ENCODE measurements at places on chromosomes 11 and 22.
A peak's percentile ranks its signal among the peaks of the same experiment; 100 is the strongest.

DNA sequence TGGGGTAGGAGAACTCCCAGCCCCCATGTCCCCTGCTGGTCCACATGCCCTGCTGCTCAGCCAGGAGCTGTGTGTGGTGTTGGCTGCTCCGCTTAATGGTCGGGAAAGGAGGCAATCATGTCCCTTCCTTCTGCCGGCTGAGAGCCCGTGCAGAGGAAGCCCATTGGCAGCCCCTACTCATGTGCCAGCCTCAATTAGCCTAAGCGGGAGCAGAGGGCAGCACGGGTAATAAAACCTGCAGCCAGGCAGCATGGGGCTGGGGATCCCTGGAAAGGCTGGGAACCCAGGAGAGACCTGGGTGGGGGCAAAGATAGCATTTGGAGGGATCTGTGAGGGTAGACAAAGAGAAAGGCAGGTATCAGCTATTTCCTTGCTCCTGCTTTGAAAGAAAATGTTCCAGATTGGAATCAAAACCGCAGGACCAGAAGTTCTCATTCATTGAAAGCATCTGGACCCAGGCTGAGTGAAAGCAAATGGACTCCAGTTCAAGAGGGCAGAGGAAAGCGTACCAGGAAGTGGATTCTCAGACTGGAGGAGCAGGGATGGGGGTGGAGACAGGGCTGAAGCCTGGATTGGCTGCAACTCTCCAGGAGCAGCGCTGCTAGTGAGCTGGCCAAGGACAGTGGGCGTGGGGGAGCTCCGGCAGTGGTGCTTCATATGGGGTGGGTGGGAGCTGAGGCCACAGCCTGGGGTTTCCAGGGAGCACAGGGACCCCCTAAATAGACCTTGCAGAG is 103.4 kb upstream of the NECTIN1 start:
- DNase-seq = peak; percentile 7

DNA sequence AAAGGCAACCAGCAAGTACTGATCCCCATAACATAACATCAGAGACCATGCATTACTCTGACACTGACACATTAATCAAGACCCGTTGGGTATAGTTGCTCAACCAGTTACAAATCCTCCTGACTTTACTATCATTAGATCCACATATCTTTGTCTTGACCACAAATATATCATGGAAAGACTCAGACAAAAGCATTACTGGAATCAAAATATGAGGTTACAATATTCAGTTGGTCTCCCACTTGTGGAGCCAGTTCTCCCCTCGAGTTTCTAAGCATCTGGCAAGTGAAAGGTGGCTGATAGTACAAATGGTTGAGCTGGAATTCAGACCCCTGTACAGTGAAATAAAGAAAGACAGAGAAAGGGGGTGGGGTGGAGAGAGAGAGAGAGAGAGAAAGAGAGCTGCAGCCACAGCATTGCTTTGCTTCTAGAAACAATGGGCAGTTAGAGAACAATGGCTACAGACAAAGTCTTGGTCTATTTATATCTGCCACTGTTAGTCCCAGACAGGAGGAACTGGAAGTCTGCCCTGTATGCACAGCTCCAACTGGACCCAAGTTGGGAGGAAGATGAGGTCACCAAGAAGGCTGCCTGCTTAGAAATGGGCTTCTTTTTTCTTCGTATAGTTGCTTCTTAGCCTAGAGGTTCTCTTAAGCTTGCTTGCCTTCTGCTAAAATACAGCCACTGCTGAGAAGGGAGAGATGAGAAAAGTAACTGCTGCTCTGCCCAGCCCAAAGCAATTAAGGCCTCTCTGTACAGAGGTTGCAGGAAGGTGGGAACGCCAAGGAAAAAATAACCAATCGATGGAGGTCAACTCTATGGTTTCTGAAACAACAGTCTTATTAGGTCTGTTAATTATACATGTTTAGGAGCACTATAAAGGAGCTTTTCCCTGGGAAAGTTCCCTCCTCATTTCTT is 85.5 kb downstream of the ETS1 start:
- DNase-seq = peak; percentile 97

GRCh38 chr11:21810650-21811049 is 382.2 kb upstream of the ANO5 start:
- DNase-seq = no peak

DNA sequence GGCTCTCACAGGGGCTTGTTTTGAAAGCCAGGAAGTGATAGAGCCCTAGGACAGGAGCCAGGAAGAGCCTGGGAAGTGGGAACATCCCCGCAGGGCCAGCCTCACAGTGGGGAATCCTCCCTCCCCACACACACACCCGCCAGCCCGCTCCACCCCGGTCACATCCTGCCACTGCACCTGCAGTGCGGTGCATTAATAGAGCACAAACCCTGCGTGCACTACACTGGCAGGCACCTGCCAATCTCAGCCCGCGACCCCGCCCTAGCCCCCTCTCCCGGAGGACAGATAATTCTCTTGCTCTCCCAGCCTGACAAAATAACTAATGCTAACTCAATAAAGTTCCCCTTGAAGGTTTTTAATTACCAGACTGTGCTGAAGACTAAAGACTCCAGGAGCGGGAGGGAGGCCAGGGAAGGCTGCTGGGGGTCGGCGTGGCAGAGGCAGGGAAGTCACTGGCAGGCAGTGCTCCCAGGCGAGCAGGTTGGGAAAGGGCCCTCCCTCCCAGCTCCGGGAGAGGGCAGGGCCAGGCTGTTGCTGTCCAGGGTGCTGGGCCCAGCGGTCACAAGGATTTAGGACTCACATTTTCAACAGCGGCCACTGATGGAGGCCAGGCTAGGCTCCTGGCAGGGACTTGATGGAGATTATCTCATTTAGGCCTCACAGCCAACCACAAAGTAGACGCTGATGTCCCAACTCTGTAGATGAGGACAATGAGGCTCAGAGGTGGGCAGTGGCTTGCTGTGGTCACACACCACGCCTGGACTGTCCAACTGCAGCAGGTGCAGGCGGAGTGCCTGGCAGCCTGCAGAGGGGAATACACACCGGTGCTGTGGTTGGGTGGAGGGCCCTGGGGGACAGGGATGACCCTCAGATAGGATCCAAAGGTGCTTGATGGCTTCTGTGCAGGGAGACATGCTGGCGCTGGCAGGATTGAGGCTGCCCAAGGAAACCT is 23.9 kb upstream of the TCF20 start:
- peak; percentile 48 for DNase-seq

GRCh38 chr11:134565343-134565891 is 153.4 kb upstream of the B3GAT1 start:
- no peak for DNase-seq

DNA sequence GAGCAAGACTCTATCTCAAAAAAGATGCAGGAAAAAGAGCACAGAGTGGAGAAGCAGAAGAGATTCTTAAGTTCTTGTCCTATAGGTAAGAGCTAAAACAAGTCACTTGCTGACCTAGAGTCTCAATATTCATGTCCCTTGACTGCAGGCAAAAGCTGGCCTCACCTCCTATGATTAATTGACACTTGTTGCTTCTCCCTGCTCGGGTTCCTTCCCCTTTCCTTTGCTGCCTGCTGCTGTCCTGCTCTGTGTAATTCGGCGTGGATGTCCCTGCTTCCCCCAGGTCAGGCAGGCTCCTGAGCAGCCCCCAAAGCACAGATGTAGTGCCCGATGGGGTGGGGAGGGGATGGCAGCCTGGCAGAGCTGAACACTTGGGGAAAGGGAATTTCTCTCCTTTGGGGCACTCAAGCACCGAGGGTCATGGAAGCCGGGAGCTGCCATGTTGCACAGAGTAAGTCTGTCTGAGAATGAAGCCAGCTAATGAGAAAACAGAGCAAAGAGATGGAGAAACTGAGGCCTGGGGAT is 60.8 kb upstream of the NUP50 start:
- no peak for DNase-seq
